ENCODE measurements at places on chromosomes 6 and 20. TPM values are rescaled to one million over a fixed set of nuclear protein-coding genes. Genes with fewer than 3 reads are reported as not detected.

The BIRC7 gene
- polyA plus RNA-seq = 2.5 TPM

DNA sequence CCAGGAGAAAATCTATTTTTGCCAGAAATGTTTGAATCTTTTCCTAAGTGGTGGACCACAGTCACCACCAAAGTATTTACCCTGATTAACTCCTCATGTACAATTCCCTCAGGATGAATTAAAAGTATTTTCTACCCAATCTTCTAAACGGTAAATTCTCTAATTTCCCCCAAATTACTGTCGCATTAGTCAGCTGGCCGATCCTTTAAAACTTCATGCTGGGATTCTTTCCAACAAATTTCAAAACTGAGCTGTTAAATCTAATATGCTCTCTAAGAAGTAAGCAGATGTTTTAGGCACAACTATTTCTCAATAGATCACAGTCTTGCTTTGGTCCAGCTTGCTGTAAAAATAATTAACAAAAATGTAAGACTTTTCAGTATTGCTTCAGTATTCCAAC is 447.2 kb downstream of the FRK start:
- DNase-seq = no peak

GRCh38 chr6:47096211-47096895 is 54.2 kb upstream of the ADGRF1 start:
- DNase-seq = no peak

The CYP39A1 gene
- polyA plus RNA-seq = 8.1 TPM

The MCCD1 gene
- 14.0 TPM for polyA plus RNA-seq
